ENCODE measurements at places on chromosomes 2 and 18. TPM values are rescaled to one million over a fixed set of nuclear protein-coding genes. Genes with fewer than 3 reads are reported as not detected.

DNA sequence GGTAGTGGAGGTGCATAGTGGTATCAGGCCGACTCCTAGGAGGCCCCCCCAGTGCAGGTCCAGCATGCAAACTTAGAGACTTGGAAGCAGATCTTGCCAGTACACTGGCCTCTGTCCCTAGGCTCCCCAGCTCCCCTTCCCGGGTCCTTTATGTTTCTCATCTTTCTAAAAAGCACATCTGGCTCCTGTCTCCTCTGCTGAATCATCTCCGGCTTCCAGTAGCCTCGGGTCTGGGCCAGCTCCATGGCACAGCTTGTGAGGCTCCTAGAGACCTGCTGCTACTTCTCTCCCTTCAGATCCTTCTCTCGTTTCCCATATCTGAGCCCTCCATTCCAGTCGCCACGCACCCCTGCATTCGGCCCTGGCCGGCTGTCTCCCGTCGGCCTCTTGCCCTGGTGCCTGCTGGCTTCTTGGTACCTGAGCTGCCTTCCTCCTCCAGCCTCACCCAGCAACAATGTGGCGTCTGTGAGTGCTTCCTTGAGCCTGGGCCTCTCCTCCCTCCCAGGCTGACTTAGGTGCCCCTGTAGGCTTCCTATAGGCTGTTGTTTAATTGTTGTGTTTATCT lies 6.6 kb downstream of the TRAF3IP1 start:
- DNase-seq = no peak

The TUBB6 gene
- total RNA-seq = 1,295 TPM

DNA sequence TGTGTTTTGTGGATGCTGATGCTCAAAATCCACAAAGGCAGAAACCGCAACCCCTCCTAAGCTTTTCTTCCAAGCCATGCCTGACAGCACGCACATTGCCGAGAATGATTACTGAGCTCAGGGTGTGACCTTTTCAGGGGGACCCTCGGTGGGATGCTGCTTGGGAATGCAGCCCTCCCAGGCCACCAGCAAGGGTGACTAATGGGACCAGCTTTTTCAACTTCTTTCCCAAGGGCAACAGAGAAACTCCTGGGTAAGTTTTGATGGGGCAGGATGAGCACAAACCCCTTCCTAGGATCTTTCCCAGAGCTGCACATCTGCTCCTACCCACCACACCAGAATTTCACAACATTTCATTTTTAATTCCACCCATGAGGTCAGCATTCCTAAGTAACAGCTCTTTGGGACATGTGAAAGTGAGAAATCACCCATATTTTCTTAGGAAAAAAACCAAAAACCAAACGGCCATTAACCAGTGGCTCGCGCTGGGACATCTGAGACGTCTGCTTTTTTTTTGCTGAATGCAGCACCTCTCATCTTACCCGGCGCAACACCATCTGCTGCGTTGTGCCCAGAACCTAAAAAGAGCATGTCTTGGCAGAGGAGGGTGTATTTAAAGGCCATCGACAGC lies 119.0 kb downstream of the ARL4C start:
- DNase-seq = no peak

- no peak for DNase-seq
Observed at GRCh38 chr2:188975497-188976102, 1.4 kb downstream of the COL3A1 start.

DNA sequence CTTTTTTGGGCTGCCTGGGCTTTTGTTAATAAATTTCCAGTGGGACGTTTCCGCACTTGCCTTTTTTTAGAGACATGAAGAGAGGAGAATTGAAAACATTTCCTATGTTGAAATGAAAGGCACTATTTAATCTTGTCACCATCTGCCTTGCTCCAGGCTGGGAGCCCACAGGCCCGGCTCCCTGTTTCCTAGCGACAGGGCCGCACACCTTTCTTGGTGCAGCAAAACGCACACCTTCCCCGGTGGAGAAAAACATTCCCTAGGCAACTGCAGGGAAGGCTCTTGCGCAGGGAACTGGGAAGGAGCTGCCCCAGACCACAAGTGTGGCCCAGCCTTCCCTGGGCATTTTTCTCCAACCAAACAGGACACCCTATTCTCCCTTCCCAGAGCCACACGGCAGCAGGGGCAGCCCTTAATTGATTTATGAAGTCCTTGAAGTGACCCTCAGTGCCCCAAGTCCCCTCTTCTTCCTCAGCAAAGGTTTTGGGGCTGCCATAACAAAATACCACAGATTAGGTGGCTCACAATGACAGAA lies 132.9 kb upstream of the MSH6 start:
- DNase-seq = no peak

DNA sequence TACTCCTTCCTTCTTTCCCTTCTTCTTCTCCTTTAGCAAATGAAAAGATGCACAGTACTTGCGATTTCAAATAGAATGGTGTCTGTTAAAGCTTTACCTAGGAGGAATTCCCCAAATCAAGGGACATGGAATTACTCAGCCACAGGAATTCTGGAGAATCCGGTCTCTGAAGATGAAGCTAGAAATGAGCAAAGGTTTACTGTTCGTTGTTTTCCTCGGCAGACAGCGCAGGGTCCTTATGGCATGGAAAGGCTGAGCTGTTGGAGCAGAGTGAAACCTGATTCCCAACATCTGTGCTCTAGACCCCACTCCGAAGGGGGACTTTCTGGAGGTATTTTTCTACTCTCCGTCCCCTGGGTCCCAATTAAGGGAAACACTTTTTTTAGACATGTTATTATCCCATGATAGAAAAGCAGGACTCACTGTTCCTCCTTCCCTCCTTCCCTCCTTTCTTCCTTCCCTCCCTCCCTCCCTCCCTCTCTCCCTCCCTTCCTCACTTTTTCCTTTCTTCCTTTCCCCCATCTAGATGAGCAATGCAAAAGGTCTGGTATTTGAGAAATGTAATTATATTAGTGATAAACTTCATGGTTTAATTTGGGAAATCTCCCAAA lies 47.1 kb downstream of the CDCA7 start:
- peak; percentile 44 for DNase-seq

DNA sequence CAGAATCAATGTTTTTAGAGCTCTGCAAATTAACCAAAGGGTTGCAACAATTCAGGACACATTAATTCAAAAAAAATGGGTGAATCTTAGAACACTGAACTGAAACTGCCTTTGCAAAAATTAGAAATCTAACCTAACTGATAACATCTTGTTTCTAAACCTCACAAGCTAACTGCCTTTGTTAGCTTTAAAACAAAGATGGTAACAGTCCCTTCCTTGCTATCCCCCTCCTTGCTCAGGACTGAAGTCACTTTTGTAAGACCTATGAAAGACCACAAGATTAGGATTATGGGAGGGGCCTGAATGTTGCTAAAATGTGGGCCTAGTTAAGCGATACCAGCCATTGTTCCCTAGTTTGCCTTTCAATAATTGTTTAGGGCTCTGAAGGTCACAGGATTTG lies 44.9 kb upstream of the LONRF2 start:
- no peak for DNase-seq

GRCh38 chr2:38075507-38076151 lies at the start of gene CYP1B1:
TSS of gene CYP1B1 (minus strand) at chr2:38076151. CDS start at chr2:38075388, 763 bp downstream.
- peak; percentile 11 for DNase-seq

All from mammary epithelial cell (primary cell).